Activated CD4-positive, alpha-beta T cell treated with anti-CD3 and anti-CD28 coated beads for 4 hours (primary cell): ENCODE measurements at places on chromosomes 3 and 15.

- no peak for DNase-seq
Observed at GRCh38 chr3:184134746-184135148, 411 bp upstream of the EIF2B5 start.

GRCh38 chr15:36430726-36431265, 148.6 kb upstream of the CDIN1 start:
- DNase-seq: no peak

GRCh38 chr3:64741341-64741740, 53.5 kb upstream of the ADAMTS9 start:
- no peak for DNase-seq

- DNase-seq: no peak
Observed at GRCh38 chr3:4060064-4060463, 243.1 kb upstream of the SETMAR start.

GRCh38 chr3:43028001-43028400, 48.9 kb downstream of the GASK1A start:
- DNase-seq: no peak

GRCh38 chr3:171348121-171348520, 112.1 kb downstream of the TNIK start:
- no peak for DNase-seq

DNA sequence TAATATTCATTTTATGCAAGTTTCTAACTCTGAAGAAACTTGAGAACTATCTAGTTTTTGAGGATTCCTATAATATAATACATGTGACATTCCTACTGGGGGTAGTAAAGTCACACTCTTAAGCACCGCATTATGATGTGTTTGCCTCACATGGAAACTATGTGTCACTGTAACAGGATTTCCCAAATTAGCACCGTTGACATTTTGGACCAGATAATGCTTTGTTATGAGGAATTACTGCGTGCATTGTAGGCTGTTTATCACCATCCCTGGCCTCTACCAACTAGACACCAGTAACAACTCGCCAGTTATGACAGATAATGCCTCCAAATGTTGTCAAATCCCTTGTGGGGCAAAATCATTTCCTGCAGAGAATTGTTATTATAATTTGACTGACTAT, 267.8 kb downstream of the RAP2B start:
- no peak for DNase-seq

DNA sequence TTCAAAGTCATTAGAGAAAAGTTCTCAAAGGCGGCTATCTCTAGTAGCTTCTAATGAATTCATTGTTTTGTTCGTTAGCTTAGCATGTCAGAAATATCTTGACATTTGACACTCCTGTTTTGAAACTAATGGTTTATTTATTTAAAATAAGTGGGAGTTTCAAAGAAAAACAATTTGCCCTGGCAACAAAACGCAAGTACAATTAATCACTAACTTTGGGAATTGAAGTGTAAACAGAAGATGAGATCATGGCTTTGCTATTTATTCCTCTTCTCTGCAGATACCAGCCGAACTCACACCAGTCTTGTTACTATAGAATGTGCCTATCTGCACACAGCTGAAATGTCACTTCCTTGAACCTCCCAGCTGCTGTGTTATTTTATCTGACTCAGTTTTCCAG, 27.5 kb downstream of the MASP1 start:
- no peak for DNase-seq
